ENCODE measurements at places on chromosomes 5 and 9.

- DNase-seq = peak; percentile 44
Measured at GRCh38 chr9:5767968-5768932, 64.7 kb downstream of the ERMP1 start.

- DNase-seq = no peak
Measured at GRCh38 chr9:21455320-21455719, 15.1 kb downstream of the IFNA1 start.

- no peak for DNase-seq
Measured at GRCh38 chr9:37668116-37668601, 17.4 kb downstream of the FRMPD1 start.

GRCh38 chr5:157072508-157072907, 13.6 kb upstream of the HAVCR1 start:
- DNase-seq = peak; percentile 24

GRCh38 chr5:124239572-124239971, 506.9 kb downstream of the ZNF608 start:
- DNase-seq = no peak

DNA sequence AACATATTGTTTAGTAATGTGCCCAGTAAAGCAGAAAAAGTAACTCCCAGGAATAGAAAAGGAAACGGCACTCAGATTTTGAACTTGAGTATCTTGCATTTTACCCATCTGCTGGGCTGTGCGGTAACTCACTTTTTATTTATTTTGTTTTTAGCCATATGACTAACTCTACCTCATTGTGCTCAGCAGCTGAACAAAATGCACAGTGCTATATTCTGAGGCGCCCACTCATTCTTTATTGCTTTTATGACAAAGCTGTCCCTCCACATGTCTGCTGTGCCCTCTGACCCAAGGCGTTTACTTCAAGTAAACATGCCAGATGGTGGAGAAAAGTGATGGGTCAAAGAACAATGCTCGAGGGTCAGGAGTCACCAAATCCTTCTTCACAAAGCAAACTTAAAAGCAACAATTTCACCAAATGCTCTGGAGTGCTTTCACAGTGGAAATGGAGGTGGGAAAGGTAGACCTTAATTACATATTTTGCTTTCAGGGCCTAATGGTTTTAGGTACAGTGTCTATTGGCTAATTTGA, 215.2 kb upstream of the ELAVL2 start:
- DNase-seq = no peak

Data from activated T-cell treated with anti-CD3 and anti-CD28 coated beads, Interleukin-2, amount 50 U/mL, for 48 hours (primary cell).